Prostate gland (tissue), 2 donors: ENCODE measurements at places on chromosomes 11 and 22. TPM values are rescaled to one million over a fixed set of nuclear protein-coding genes. Genes with fewer than 3 reads are reported as not detected.

DNA sequence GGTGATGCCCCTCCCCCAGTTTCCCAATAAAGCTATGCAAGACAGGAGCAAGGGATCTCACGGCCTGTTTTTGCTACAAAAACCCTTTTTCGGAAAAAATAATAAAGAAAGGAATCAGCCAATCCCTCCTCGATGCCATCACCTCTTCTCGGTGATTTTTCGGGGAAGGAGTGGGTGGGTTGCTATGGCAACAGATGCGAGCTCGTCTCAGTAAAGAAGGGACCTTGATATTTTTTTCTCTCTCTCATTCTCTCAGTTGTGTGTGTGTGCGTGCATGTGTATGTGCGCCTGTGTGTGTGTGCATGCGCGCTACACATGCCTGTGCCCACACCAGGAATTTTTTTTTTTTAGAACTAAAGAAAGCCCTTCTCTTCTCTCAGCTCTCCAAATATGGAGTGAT is 3.8 kb upstream of the NPAS4 start:
- H3K27ac ChIP-seq: no peak overlapping the region
- no peaks in the 10 kb centered on the region for H3K27me3 ChIP-seq
- no peak overlapping the region for H3K4me3 ChIP-seq
- no peaks in the 10 kb centered on the region for H3K4me1 ChIP-seq
- no peak for DNase-seq

- H3K27me3 ChIP-seq: no peaks in the 10 kb centered on the region
These were observed 621.2 kb downstream of the NTM start for GRCh38 chr11:131991606-131992005.

- no peak overlapping the region for H3K27ac ChIP-seq
- DNase-seq: no peak
- no peaks in the 10 kb centered on the region for H3K36me3 ChIP-seq
- H3K27me3 ChIP-seq: no peaks in the 10 kb centered on the region
These were observed 1121.6 kb downstream of the BRD1 start for GRCh38 chr22:48705917-48706605.

Gene SART1
- 76.6 TPM for total RNA-seq

Gene KRTAP5-8
- 2.8 TPM for total RNA-seq
